Esophagus squamous epithelium (tissue), 5 donors: ENCODE measurements at places on chromosomes 4 and X. TPM values are rescaled to one million over a fixed set of nuclear protein-coding genes. Genes with fewer than 3 reads are reported as not detected.

DNA sequence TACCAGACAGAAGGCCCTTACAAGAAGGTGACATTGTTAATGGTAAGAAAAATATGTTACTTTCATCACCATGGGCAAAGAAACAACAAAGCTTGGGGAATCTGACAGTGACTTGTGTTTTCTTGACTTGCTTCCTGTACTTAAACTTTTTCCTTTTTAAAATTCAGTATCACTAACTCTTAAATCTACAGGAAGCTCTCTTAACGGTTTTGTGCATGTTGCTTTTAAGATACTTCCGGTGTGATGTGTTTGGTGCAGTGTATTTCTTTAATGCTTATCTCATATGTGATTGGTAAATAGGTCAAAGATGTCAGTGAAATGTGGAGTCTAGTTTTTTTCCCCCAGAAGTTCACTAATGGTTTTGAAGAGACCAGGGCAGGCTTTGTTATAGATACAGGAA lies 45.2 kb downstream of the ADH5 start:
- no peak for DNase-seq

GRCh38 chr4:37425857-37426256 lies 181.3 kb downstream of the NWD2 start:
- DNase-seq: no peak

DNA sequence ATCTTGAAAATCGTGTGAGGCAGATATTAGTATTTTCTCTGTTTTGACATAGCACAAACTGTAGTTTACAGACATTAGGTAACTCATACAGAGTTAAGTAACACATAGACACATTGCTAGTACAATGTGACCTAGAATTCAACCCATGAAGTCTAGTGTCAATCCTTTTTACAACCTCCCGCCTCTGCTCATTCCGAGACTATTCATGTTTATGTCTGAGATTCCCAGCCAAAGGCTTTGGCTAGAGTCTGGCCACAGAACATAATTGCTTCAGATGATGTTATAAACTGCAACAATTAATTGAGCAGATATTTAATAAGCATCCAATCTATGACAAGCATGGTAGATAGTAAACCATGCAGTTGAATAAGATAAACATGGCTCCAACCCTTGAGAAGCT lies 841.0 kb downstream of the STIM2 start:
- no peak for DNase-seq

Gene SUV39H1
- 9.9 TPM for total RNA-seq
